ENCODE measurements at places on chromosomes 16 and 17. TPM values are rescaled to one million over a fixed set of nuclear protein-coding genes. Genes with fewer than 3 reads are reported as not detected.

- no peak for DNase-seq
Observed at GRCh38 chr17:17175917-17176316, 30.2 kb downstream of the PLD6 start.

DNA sequence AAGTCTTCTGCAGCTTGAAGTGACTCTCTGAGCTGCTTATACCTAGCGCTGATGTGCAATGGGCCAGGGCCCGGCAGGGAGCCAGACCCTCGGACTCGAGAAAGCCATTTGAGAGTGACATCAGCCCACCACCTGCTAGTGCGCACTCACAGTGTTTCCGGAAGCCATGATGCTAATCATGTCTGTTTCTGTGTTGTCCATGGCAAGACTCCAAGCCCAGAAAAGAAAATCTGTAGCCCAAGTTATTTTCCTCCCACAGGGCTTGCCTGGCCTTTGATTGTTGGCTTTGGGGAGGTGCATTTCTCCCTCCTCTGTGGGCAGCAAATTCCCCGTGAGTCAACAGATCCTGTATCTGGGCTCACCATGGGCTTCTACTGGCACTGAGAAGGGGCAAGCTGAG lies 1.8 kb upstream of the CDRT4 start:
- peak; percentile 54 for DNase-seq

DNA sequence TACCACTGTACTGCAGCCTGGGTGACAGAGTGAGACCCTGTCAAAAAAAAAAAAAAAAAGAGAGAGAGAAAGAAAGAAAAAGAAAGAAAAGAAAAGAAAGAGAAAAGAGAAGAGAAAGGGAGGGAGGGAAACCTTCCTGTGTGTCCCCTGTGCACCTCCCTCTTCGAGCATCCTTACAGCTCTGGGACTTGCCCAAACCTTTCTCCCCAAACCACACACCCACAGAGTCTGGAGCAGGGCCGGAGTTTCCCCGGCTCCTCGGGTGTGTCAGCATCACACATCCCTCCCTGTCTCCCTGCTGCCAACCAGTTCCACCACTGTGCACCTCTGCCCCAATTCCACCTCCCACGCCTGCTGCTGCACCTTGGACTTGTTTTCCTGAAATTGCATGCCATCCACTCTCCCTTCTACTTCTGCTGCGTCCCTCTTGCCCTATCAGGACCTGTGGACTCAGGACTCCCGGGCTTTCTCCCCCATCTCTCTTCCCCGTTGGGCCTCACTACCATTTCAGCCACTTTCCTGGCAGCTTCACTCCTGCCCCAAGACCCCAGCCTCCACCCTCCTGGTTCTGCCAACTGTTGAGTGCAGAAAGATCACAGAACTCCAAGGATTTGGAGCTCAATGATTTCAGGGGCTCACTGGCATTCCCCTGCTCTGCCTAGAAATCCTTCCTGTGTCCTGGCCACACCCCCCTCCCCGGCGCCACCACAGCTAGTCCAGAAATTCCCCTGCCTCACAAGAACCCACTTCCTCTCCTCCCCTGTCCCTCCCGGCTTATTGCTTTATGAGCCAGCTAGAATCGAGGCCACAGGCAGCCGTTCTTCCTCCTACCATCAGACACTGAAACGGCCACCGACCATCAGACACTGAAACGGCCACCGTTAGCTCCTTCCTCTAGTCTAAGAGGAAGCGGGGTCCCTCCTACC lies 3.7 kb upstream of the CDK3 start:
- DNase-seq: no peak

GRCh38 chr17:30599428-30600059 lies 122.3 kb downstream of the GOSR1 start:
- DNase-seq: no peak

DNA sequence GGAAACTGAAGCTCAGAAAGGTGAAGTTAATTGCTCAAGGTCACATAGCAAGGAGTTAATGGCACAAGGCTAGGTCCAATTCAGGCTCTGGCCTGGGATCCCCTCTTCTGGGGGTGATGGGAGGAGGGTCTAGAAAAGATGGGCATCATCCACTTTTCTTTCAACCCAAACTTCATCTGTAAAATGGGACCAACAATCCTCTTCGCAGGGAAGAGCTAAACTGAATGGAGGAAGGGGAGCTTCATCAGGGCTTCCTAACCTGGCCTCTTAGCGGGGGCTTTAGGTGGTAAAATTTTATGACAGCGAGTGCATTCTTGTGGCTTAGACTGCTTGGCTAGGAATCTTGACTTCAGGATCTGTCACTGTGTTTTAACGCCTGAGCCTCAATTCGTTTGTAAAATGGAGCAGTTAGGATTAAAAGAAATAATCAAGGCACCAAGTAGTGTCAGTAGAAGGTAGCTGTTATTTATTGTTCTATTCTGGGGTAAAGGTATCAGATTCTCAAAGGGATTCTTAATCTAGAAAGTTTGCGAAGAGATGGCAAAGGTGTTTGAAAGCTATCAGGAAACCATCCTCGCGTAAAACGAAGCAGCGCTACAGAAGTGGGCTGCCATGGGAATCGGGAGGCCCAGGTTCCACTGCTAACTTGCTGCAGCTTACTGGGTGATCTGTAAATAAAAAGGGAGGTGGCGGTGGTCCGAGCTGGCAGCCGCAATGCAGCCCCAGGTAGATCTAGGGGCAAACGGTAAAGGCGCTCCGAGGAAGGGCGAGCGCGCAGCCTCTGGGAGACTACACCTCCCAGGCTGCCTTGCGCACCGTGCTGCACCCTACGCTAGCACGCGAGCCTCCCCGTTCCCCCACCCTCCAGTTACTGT lies 1.5 kb upstream of the SRCAP start:
- peak; percentile 91 for DNase-seq

DNA sequence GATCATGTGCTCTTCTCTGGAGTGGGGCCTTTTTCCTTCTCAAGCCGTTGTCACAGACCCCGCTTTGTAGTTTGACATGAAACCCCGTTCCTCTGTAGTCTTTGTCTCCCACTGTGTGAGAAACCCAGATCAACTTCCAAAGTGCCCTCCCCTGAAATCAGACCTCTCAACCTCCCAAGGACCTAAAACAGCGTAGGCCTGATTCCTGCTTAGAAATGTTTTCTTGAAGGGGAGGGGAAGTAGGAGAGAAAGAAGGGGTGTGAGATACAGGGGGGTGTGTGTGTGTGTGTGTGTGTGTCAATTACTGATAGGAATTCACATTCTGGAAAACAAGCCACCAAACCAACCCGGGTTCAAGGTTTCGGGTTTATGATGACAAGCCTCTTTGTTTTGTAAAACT lies 1.4 kb downstream of the UBE2O start:
- DNase-seq: no peak

The C16orf96 gene
- polyA plus RNA-seq: 0.05 TPM

- DNase-seq: no peak
Observed at GRCh38 chr16:77745972-77746371, 23.7 kb downstream of the NUDT7 start.

DNA sequence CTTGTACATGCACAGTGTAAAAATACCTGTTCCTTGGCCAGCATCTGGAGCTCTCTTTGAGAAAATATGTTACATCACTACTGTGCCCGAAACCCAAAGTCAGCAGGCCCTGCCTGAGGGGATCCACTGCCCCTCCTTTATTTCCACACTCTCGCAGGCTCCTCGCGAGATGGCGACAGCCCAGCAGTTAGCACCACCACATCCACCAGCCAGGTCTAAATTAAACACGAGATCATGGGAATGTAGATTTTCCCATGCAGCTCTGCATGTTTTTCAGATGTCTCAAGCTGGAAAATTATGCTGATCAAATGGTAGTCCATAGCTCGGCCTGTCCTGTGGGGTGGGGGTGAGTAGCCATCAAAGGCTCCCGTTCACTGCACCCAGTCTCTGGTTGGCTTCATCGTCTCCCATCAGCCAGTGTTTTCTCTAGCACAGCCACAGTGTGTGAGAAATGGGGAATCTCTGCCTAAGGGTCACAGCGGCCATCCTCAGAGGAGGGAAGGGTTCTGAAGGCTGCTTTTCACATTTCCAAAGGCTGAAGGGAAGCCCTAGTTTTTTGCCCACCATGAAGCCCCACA lies 34.7 kb downstream of the EPN2 start:
- no peak for DNase-seq

The FGF11 gene
- 1.9 TPM for polyA plus RNA-seq

DNA sequence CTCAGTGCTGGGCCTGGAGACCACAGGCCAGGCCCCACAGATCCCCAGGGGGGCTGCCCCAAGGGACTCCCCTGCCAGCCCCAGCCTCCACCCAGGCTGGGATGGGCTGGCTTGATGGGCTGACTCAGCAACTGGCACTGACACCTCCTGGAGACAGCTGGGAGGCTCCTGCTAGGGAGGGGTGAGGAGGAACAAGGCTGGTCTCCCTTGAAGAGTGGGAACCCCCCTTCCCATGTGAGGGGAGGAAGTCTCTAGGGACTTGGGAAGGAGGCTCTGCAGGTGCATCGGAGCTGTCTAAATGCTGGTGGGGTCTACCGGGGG lies 10.4 kb downstream of the NHERF1 start:
- peak; percentile 57 for DNase-seq

DNA sequence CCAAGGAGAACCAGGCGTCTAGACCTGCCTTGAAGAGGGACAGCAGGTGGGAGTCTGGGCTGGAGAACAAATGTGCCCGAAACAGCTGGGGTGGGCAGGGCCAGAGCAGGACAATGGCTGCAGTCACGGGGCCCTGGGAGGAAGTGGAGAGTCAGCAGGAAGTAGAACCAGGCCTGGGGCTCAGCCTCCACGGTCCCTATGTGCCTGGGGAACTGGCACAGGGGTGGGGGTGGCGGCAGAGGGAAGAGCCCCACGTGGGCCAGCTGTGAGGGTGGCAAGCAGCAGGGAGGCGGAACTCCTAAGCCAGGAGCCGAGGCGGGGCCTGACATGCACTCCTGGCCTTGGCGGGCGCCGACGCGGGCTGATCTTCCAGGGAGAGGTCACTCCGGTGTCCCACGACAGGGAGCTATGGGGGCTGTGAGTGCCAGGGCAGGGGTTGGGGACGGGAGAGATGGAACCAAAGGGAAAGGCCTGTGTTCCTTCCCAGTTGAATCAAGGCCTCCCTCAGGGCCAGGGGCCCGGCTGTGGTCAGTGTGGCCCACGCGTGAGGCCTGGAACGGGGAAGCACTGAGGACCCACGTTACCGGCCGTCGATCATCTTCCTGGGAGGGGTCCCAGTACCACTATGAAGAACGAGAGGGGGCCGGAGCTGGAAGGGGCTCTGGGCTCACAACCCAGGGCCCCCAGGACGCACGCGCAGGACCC lies 42.7 kb downstream of the TIMM22 start:
- DNase-seq: no peak

DNA sequence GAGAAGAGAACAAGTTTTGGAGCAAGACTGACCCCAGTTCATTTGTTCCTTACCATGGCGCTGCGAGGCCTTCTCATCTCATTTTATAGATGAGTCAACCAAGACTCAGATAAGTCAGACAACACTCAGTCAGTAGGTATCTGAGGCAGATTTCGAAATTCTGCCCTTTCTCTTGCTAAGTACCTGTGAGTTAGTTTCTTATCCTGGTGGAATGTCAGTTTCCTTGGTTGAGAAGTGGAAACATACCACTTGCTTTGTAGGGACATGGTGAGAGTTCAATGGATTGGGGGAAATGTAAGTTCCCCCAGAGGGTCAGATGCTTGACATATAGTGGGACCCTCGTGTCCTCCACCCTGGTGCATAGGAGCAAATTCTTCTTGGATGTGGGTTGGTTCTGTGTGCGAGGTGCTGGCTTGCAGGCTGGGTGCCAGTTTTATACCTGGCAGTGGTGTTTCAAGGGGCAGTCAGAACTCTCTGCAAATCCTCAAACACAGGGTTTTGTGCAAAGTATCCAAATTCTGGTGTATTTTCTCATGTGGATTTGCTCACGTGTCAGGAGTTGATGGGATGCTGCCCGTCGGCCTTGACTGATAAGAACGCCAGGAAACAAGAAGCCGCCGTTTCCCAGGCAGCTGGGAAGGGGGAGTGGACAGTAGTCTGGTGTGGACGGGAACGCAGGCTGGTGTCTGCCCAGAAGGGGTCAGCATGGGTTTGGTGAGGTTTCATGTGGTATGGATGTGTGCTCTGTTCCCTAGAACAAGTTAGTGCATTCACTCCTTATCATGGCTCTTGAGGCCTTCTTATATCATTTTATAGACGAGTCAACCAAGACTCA lies 61.1 kb upstream of the CIBAR2 start:
- DNase-seq: peak; percentile 87

The ASGR2 gene
- polyA plus RNA-seq: not detected

DNA sequence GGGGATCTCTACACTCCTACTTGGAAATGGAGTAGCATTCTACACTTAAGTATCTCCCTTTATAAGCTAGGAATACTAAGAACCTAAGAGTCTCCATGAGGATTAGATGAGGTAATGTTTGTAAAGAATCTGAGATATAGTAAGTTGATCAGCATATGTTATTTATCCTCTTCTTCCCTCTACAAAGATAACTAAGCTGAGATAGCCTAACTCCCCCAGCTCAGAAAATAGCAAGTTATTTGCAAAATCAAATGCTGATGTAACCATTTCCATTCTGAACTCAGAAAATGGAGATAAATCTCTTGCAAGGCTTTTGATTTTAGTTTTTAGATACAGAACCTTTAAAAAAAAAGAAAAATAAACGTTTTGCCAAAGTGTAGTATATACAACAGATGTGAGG lies 526.0 kb downstream of the MAF start:
- no peak for DNase-seq

The CHST5 gene
- 0.18 TPM for polyA plus RNA-seq

GRCh38 chr17:13753154-13753553 lies 151.4 kb upstream of the HS3ST3A1 start:
- DNase-seq: no peak

DNA sequence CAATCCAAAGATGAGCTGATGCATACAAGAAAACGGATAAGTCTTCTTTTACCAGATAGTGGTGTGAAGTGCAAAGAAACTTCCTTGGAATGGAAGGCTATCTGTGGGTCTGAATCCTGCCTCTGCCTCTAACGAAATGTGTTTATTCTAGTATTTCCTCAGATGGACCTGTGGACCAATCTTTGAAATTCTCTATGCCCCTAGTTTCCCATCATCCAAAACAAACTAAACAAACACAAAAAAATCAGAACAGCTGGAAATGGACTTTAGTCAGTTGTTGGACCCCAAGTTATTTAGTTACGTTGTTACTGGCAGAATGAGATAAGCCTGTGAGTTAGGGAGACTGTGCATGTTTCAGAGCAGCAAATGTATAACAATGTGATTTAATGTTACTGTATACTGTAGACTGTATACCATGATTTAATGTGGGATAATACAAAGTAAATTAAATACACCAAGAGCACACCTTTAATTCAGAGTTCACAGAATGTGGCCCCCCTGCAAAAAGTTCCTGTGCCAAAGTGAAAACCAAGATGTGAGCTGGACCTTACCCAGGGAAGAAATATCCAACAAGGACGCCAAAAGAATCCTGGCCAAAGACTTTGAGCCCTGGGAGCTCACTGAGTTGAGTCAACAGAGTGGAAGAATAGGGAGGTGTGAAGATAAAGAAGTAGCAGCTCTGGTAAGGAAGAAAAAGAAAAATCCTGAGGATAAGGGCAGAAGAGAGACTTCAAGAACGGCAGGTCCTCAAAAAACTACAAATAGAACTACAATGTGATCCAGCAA lies 255.2 kb downstream of the CNTNAP4 start:
- DNase-seq: no peak

- DNase-seq: no peak
Observed at GRCh38 chr16:20844588-20844987, 38.3 kb downstream of the REXO5 start.

The YBX2 gene
- polyA plus RNA-seq: 0.54 TPM

GRCh38 chr16:23027386-23027785 lies 121.9 kb downstream of the USP31 start:
- no peak for DNase-seq

The ZKSCAN2 gene
- polyA plus RNA-seq: 1.6 TPM

GRCh38 chr16:57435838-57436237 lies 11.3 kb downstream of the CIAPIN1 start:
- no peak for DNase-seq
